ENCODE measurements at places on chromosomes 1 and 21. TPM values are rescaled to one million over a fixed set of nuclear protein-coding genes. Genes with fewer than 3 reads are reported as not detected.

B3GALNT2 gene
- total RNA-seq = 33.7 TPM

SLC44A5 gene
- total RNA-seq = 2.0 TPM

GCSAML gene
- not detected for total RNA-seq

AADACL4 gene
- total RNA-seq = not detected

CR1L gene
- not detected for total RNA-seq

NEGR1 gene
- 0.08 TPM for total RNA-seq

Measured in hair follicular keratinocyte (primary cell).